Left renal cortex interstitium (tissue), 4 donors: ENCODE measurements at places on chromosomes 2 and 18. TPM values are rescaled to one million over a fixed set of nuclear protein-coding genes. Genes with fewer than 3 reads are reported as not detected.
A peak's percentile ranks its signal among the peaks of the same experiment; 100 is the strongest.

The ABHD1 gene
- 2.0 TPM for polyA plus RNA-seq

DNA sequence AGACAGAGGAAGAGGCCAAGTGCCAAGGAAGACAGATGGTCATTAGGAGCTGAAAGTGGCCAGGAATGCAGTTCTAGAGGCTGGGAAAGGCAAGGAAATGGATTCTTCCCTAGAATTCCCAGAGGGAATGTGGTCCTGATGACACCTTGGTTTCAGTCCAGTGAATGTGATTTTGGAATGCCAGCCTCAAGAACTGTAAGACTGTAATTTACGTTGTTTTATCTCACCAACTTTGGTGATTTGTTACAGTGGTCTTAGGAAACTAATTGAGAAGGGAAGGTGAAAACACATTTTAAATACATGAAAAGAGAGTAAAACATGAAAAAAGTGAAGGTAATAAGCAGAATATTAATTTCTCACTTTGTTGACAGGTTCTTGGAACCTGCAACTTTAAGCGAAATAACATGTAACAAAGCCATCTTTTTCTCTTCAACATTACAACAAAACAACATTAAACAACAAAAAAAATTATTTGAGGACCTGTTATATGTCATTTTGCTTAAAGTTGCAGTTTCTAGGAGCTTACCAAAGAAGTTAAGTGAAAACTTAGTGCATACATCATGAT lies 370.2 kb downstream of the METTL4 start:
- no peak for DNase-seq

The FAM110C gene
- polyA plus RNA-seq: 11.4 TPM

DNA sequence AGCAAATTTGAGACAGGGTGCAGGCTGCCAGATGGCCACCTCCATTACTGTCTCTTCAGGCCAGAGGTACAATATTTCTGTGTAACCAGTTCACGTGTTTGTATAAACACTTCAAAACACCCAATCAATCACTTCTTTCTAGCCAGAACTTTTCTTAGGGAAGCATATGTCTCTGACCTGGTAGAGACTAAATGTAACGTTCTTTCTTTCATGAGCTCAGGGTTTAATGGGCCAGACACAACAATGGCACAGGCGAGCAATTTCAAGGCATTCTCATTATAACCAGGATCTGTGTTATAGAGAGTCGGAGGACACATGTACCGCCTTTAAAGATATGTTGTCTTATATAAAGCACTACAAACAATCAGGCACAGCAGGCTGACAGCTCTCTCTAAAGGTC lies 1846.4 kb upstream of the PIK3C3 start:
- peak; percentile 39 for DNase-seq

DNA sequence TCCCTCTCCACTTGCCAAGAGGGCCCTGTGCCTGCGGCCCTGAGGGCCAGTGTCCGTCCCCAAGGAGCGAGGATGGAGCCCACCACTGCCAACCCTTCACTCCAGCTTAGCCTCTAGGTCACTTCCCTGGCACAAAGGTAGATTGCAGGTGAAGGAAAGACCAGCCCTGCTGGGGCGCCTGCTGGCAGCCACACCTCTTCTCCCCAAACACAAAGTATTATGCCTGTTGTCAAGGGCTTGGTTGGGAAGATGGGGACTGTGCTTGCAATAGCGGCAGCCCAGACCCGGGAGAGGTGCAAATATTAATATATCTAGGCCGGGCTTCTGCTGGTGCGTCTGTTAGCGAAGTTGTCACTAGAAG lies 7.7 kb downstream of the KCNF1 start:
- no peak for DNase-seq

- DNase-seq: no peak
These were observed 104.7 kb upstream of the SLC66A3 start for GRCh38 chr2:11050565-11050964.

The ABCG5 gene
- polyA plus RNA-seq: 0.76 TPM

- no peak for DNase-seq
These were observed 255.3 kb downstream of the ZNF385B start for GRCh38 chr2:179606141-179606540.

The PCARE gene
- 0.24 TPM for polyA plus RNA-seq

The TUBB8B gene
- polyA plus RNA-seq: 0.76 TPM
